ENCODE measurements at places on chromosomes 16 and 17. TPM values are rescaled to one million over a fixed set of nuclear protein-coding genes. Genes with fewer than 3 reads are reported as not detected.

GRCh38 chr17:28426081-28426519, 20.1 kb upstream of the SLC46A1 start:
- DNase-seq = no peak

GRCh38 chr17:39183045-39183444, 14.4 kb downstream of the CACNB1 start:
- no peak for DNase-seq

- no peak for DNase-seq
These were observed 39.4 kb downstream of the HS3ST3A1 start for GRCh38 chr17:13562271-13562800.

DNA sequence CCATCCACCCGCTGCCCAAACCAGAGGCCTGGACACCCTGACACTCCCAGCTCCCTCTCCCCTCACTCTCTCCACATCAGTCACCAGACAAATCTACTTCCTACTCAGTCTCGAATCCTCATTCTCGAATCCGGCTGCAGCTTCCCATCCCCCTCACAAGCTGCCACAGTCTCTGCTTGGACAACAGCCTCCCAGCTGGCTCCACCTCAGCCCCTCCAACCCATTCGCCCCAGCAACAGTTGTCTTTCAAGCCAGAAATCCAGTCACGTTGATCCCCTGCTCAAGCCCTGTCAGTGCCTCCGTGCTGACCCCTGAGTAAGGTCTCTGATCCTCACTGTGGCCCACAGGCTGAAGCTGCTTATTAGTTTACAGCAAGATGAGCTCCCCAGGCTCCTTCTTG, 44.2 kb upstream of the MTSS2 start:
- no peak for DNase-seq

DNA sequence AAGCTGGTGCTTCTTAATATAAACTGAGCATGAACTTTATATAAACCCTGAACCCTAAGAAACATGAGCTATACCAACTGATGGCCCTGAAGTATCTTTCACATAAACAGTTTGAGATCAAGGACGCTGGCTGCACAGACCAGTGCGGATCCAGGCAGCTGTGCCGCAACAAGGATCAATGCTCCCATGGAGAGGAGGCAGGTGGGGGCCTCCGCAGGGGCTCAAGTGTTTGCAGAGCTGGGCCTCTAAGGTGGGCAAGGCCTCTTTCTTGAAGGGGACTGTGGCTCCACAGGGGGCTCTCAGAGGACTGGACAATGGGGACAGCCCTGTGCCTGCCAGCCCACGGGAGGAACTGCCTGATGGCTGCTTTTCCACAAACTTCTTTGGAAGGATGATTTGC, 46.0 kb downstream of the NDEL1 start:
- no peak for DNase-seq

- no peak for DNase-seq
These were observed 22.8 kb upstream of the SLC47A1 start for GRCh38 chr17:19510903-19511302.

- DNase-seq = no peak
These were observed 5.3 kb upstream of the WSCD1 start for GRCh38 chr17:6064868-6065267.

DNA sequence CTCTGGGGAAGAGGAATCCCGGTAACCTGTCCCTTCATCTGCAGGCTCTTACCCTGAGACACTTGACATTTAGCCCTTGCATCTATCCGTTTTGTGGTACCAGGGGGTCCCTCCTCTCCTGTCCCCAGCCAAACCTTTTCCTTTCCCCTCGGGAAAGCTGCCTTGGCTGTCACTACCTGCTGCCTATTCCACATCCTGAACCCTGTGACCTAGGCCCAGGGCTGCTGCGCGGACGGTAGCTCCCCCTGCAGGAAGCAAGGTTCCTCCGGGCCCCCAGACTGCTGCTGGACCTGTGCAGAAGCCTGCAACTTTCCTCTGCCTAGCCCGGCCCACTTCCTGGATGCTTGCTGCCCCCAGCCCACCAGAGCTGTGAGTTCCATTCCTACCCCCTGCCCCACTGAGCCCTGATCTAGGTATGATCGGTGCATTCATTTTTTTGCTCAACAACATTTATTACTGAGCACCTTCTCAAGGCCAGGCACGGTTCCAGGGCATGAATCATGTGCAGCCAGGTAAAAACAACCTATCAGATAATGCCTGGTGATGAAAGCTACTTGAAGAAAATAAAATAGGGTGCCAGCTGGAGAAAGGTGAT, 10.5 kb upstream of the ALDOA start:
- DNase-seq = no peak

DNA sequence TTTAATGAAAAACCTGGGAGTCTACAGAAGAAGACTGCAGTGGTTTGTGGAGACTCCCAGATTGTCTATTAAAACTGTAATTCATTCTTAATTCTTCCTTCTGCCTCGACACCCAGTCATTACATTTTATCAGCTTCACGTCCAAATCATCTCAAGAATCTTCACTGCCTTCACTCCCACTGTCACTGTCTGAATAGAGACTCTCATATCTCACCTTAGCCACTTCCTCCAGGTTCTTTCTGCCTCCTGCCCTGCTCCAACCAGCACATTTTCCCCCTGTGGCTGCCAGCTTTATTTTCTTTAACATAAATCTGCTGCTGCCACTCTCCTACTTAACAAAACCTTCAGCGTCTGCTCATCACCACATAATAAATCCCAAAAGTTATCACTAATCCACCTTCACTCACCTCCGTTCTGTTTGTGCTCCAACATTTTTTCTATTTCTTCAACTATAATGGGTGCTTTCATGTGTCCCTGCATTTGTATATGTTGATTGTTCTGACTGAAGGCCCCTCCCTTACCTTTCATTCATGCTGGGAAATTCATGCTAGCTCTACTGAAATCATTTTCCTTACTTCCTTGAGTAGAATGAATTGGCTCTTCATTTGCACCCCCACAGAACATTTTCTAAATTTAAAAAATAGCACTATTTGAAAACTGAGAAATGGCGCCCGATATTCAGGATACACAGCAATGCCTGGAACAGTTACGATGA, 38.9 kb downstream of the KCNJ2 start:
- DNase-seq = no peak

- DNase-seq = no peak
These were observed 4.7 kb upstream of the RBBP6 start for GRCh38 chr16:24534620-24535019.

DNA sequence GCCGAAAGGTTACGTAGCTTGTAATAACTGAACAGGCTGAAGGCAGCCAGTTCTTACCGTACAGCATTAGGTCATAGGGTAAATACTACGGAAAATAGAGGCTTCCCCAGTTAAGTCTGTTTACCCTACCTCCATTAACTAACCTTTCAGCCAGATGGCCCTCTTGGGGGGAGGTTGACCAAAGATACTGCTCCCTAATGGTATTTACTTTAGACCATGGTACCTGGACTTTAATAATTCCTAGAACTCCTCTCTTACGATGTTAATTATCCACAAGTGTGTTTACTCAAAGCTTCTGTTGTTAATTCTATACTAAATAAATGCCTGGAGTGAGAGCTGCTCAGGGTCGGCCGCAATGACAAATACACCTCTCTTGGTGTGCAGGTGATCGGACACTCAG, 9.8 kb upstream of the ADAT1 start:
- no peak for DNase-seq

DNA sequence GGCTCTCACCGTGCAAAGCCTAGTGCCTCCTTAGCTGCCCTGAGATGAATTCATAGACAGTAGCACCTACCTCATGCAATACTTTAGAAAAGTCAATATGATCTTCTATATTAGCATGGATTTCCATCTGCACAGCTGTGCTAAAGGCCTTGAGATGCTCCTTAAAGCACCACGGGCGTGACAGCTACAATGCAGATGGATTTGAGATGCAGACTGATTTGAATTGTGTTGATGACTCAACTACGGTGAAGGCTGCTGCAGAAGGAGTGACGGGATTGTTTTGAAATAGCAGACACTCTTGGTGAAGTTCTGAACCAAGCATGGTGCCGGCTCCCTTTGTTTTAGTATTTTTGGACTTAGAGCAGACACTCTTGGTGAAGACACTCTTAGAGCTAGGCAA, 88.2 kb downstream of the SPECC1 start:
- no peak for DNase-seq

DNA sequence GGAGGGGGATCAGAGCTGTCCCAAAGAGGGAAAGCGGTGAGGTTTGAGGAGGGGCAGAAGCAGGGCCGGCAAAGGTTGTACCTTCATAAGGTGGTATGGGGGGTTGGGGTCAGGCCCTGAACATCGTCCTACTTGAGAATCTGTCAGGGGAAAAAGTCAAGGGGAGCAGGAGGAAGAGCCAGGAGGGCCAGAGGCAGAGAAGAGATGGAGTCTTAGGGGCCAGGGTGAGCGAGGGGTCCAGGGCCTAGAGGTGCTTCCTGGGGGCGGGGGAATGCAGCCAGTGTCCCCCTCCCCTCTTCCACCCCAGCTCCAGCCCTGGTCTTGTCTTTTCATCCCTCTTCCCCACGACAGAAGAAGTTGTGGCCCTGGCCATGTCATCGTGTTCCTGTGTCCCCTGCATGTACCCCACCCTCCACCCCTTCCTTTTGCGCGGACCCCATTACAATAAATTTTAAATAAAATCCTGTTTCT, 1.3 kb upstream of the PRRT2 start:
- DNase-seq = no peak

DNA sequence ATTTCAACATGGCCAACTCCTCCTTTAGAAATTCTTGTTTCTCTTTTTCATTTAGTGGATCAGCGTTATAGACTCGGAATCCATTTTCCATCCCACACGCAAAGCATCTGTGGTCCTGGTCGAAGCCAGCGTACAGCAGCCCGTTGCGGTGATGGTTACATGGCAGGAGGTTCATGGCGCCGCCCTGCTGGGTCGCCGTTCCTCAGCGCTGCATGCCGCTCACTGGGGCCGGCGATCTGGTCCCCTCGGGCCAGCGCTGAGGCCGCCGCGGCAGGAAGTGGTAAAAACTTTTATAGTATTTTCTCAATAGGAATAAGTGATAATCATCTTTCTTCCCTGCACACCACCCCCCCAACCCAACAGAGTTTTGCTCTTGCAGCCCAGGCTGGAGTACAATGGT, 29.9 kb upstream of the RHOT1 start:
- no peak for DNase-seq

GRCh38 chr16:50304467-50305440, 38.4 kb downstream of the ADCY7 start:
- no peak for DNase-seq

DNA sequence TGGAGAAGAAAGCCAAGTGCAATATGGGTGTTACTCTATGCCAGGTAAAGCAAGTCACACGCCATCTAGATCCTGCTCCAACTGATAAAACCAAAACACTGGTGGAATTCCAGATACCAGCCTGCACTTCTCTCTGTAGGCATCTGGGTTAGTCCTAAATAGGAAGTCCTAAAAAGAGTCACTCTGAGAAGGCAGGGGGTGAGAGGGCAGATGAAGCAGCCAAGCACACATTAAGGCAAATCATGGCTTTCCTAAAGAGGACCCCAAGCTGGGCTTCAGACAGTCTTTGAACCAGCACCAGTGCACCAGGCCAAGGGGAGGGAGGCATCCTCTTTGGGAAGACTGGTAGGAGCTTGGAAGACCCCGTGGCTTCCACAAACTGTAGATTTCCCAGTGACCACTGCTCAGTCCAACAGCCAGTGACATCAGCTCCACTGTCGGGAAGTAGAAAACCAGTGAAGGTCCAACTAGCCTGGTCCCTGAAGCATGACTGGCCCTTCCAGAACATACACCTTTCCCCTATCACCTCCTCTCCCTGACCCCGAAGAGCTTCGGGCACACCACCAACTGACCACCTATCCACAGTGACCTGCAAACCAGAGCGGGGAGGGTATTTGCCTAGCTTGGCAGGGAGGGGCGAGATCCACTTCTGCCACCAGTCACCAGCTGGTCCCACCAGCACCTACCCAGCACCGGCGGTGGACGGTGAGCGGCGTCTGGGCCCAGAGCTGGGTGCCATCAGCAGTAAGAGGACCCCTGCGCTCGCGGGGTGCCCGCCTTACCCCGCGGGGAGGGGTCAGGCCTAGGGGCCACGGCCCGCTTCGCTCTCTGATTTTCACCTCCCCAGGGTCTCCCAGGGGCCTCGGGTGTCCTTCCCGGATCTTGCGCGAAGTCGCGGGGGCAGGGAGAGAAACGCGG, 1.0 kb downstream of the LITAF start:
- no peak for DNase-seq

- no peak for DNase-seq
These were observed 59.8 kb downstream of the TUBD1 start for GRCh38 chr17:59832883-59833379.

DNA sequence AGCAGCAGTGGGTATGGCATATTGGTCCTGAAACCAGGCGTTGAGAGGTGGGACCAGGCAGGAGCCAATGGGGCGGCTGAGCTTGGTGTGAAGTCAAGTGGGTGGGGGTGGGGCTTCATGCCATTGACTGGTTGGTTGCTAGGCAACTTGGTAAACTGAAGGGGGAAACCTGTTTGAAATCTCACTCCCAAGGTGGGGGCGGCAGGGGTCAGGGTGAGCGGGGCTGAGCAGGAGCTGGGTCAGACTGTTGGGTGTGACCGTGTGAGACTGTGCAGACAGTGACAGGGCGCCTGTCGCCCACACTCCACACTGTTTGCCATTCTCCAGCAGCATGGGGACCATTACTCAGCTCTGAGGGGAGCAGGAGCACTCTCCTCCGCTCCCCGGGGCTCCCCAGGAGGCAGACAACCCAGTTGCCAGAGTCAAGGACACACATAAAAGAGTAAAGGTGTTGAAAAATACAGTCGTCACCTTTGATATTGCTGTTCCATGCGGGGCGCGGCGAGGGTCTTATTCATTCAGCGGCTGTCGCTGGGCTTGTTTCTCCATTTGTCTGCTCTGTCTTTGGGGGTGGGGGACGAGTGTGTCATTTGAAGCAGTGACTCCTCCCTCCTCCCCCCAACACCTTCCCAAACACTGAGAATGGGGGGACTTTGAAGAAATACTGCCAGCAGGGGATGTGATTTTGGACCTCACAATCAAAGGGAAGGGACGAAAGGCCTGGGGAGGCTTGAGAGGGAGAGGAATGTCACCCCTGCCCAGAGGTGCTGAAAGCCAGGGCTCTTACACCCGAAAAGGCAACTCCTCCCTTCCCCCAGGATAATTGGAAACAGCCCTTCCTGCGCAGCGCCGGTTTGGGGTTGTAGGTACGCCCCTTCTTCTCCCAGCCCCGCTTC, 1.2 kb upstream of the EFNB3 start:
- DNase-seq = no peak

- DNase-seq = no peak
These were observed 234.7 kb upstream of the MAF start for GRCh38 chr16:79835194-79835593.

DNA sequence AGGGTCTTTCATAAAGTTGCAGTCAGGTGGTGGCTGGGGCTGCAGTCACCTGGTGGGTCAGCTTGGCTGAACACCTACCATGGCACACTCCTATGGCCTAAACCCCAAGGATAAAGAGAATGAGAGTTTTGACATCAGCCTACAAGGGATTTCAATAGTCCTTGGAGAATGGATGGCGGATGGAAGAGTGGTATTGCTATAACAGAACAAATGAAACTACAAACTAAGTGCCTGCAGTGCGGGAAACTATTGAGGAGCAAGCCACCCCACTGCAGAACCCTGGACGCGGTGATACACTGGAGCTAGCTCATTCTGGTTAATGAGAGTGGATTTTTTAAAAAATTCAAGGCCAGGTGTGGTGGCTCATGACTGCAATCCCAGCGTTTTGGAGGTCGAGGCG, 3.0 kb upstream of the PRPSAP2 start:
- DNase-seq = no peak

Gene NPB
- total RNA-seq = 1.2 TPM

Gene UTS2R
- not detected for total RNA-seq

Gene DBNDD1
- 60.2 TPM for total RNA-seq

Gene PARD6A
- 5.6 TPM for total RNA-seq

Gene MSRB1
- 18.3 TPM for total RNA-seq

Gene DLX3
- not detected for total RNA-seq

Gene ZFHX3
- 6.3 TPM for total RNA-seq

Gene KRTAP1-1
- total RNA-seq = not detected

Gene ABCC1
- 61.9 TPM for total RNA-seq

Data from HCT116 (cell line).